ENCODE measurements at places on chromosomes 1 and 21. TPM values are rescaled to one million over a fixed set of nuclear protein-coding genes. Genes with fewer than 3 reads are reported as not detected.
A peak's percentile ranks its signal among the peaks of the same experiment; 100 is the strongest.

DNA sequence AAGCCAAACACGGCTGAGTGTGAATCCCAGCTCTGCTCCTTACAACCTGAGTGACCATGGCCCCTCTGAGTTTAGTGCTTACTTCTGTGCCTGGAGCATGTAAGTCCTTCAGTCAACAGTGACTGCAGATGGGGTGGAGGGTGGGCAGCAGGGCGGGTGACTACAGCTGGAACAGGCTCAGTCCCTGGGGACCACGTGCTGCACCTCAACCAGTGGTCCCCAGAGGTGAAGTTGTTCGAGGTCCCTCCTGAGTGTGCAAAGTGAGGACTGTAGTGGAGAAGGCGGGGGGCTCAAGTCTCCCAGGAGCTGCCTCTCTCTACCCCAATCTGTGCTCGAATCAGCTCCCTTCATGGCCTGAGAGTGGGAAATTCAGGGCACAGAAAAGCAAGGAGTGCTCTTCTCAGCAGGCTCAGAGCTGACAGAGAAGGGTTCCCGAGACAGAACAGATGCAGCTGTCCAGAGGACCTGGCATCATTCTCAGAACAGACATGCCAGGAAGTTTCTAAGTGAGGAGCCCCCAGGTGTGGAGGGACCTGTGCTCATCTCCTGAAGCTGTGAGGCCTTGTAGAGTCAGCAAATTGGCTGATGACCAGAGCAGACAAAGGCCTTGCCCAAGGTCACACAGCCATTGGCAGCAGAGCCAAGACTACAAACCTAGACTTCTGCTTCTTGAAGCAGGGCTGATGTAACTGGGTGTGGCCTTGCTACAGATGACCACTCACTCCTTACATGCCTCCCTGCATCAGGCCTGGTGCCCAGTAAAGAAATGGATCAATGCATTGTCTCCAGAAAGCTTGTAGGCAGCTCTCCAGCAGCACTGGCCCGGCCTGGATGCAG is 61.7 kb upstream of the EDN2 start:
- DNase-seq, result no peak

The SGIP1 gene
- polyA plus RNA-seq, result not detected

DNA sequence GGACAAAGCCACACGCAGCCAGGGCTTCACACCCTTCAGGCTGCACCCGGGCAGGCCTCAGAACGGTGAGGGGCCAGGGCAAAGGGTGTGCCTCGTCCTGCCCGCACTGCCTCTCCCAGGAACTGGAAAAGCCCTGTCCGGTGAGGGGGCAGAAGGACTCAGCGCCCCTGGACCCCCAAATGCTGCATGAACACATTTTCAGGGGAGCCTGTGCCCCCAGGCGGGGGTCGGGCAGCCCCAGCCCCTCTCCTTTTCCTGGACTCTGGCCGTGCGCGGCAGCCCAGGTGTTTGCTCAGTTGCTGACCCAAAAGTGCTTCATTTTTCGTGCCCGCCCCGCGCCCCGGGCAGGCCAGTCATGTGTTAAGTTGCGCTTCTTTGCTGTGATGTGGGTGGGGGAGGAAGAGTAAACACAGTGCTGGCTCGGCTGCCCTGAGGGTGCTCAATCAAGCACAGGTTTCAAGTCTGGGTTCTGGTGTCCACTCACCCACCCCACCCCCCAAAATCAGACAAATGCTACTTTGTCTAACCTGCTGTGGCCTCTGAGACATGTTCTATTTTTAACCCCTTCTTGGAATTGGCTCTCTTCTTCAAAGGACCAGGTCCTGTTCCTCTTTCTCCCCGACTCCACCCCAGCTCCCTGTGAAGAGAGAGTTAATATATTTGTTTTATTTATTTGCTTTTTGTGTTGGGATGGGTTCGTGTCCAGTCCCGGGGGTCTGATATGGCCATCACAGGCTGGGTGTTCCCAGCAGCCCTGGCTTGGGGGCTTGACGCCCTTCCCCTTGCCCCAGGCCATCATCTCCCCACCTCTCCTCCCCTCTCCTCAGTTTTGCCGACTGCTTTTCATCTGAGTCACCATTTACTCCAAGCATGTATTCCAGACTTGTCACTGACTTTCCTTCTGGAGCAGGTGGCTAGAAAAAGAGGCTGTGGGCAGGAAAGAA is 8.1 kb downstream of the PSRC1 start:
- DNase-seq, result no peak

The AMY1A gene
- polyA plus RNA-seq, result not detected

The PDE9A gene
- polyA plus RNA-seq, result 4.8 TPM

DNA sequence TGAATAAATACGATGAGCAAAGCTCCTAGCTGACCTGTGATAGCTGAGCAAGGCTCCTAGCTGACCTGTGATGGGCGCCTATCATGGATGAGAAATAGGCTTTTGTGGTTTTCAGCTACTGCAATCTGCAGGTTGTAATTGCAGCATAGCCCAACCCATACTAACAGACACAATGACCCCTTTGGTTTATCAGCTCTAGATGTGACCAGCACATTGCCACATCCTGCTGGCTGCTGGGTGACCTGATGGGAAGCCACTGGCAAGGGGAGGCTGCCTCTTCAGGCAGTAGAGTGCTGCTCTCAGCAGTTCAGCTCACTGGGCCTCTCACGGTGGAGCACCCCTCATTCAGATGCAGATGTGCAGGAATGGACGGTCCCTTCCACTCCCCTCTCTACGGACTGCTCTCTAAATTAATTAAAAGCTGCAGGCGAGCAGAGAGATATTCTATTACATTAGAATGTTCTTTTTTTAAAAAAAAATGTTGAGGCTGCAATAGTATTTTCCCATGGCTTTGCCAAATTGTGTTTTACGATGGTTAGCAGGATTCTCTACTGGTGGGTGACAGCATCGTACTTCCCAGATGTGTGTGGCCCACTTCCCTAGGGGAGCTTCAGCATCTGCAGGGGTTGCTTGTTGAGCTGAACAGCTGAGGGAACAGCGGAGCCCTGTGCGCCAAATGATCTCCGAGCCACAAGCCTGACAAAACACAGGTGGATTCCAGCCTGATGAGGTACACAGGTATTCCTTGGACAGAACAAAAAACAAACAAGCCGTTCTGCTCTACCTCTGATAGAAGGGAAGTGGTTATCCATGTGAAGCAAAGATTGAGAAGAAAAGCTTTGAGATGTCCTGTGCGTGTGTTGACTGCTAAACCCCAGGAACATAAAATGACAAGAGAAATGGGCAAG is 65.0 kb downstream of the SYT6 start:
- DNase-seq, result no peak

The ILDR2 gene
- 0.08 TPM for polyA plus RNA-seq

The COL16A1 gene
- polyA plus RNA-seq, result not detected

DNA sequence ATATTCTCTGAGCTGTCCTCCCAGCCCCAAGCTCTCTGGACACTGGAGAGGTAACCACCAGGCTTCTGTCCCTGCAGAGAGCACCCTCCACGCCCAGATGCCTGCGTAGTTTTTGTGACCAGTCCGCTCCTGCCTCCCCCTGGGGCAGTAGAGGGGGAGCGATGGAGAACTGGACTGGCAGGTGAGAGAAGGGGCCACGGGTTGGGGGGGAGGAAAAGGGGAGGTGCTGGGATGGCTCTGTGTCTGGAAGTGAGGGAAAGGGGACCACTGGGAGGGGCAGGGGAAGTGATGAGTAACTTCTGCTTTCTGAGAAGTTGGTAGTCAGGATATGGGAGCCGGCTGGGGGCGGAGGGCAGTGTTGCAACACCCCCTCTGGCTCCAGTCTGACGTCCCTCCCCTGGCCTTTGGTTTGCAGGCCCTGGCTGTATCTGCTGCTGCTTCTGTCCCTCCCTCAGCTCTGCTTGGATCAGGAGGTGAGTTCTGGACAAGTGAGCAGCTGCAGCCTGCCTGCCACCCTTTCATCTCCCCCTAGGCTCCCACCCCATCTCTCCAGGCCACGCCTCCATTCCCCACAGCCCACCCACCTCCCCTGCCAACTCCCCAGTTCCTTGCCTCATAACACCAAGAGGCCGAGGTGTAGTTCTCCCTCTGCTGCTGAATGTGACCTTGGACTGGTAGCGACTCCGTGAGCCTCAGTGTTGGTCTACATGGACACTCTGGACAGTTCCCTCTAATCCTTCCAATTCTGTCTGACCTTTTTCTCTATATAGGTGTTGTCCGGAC is 3.1 kb downstream of the ADAMTSL4 start:
- DNase-seq, result no peak

DNA sequence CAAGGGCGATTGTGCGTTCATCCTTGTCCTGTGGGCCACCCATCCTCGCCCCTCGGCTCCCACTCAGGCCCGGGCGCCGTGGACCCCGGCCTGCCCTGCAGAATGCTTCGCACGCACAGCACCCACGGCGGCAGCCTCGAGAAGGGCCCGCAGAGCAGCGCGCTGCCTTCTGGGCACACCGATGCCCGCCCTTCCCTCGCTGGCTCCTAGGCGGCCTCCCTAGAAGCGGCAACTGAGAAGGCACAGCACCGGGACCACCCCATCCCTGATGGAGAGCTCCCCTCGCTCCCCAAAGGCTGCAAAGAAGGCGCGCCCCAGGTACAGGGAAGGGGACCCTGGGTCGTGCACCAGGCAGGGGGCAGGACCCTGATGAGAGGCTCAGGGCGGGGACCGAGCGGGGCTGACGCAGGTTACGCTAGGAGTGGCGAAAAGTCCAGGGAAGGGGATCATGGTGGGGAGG is 971 bp downstream of the CAPZB start:
- peak; percentile 39 for DNase-seq

DNA sequence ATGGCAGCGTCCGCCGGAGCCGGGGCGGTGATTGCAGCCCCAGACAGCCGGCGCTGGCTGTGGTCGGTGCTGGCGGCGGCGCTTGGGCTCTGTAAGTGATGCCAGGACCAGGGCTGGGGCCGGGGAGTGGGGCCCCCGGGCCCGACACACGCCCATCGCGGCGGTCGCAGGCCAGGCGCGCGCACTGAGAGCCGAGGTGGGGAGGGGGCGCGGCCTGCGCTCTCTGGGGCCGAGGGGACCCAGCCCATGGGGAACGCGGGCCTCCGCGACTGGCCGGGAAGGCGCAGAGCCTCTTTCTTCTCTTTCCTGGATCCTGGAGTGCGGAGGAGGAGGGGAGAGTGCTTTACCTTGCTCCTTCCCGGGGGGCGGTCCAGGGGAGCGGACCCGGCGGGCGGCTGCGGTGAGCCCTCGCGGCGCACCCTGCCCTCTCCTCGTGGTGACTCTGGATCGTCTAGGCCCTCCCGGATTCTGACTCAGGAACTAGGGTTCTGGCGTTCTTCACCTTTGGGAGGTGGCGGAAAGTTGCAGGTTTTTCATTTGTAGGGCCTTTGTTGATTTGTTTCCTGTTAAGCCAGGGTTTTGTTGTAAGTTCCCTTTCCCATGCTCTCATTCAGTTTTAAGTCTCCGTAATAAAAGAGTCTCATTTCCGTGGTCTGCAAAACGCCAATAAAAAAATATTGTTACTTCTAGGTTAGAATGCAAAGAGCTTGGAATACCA is 529 bp downstream of the MPZL1 start:
- DNase-seq, result peak; percentile 8

The FAM177B gene
- not detected for polyA plus RNA-seq
